DMS 273 treated with DMSO at 0.1 percent for 48 hours (cell line): ENCODE measurements at places on chromosomes 7 and 10.

- no peak for DNase-seq
Measured at GRCh38 chr10:133163889-133164815, 4.1 kb downstream of the KNDC1 start.

DNA sequence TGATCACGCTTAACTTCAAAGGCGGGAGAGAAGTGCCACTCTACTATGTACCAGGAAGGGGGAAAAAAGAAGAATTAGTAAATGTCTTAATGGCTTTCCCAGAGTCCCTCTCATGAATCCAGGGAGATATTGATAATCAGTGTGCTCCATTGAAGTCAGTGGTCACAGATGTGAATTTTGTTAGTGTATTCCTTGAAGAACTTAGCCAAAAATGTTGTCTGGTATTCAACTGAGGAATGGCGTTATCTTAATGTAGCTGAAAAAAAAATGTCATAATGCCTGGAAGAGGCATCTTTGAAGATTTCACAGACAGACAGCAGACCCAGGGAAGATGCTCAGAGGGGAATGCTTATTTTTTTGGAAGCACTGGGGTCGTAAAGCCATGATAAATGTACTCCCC is 250.4 kb downstream of the WDR11 start:
- no peak for DNase-seq

DNA sequence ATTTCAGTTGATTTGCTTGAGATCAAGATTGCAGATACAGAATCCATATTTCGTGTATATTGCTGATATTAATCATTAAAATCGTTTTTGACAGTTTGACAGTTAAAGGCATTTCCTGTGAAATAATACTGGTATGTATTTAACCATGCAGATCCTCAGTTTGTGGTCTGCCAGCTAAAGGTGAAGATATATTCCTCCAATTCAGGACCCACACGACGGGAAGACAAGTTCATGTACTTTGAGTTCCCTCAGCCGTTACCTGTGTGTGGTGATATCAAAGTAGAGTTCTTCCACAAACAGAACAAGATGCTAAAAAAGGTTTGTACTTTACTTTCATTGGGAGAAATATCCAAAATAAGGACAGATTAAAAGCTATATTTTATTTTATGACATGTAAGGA is 94.3 kb downstream of the PTEN start:
- no peak for DNase-seq

DNA sequence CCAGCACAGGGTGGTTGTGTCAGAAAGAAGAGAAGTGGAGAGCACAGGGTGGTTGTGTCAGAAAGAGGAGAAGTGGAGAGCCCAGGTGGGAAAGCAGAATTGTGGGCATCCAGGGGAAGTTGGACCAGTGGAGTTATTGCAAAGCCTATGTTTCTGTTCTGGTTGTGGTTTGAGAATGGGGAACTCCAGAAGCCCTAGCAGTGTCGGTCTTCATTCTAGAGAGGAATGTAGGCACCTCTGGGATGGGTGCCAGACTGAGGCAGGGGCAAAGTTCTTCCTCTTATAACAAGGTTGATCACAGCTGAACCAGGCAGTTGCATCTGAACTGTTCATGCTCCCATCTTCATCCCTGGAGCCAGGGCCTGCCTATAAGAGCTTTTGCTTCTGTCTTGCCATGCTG is 954 bp downstream of the FSCN3 start:
- DNase-seq: no peak

DNA sequence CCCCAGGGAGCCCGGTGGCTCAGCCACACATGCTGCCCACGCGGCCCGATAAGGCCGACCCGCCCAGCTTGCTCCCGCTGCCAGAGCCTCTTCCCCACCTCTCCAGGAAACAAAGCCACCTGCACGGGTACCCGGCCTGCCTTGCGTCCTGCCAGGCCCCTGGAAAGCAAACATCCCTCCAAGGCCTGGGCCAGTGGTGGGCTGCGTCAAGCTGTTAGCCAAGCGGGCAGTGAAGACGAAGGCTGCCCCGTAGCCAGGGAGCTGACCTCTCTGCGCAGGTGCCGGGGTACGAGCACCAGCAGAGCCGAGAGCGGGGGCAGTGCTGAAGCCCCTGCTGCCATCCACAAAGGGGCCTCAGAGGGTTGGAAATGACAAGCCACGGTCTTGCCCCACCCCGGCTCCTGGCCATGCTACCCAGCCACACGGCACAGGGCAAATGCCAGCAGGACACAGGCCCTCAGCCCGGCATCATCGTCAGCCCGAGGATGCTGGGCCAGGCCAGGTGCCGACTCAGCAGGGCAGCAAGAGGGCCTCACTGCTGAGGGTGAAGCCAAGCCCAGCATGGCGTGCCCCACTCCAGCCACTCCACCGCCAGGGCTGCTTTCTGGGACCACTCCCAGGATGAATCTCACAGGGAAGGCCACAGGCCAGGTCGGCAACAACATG is 140.0 kb downstream of the PTPRN2 start:
- no peak for DNase-seq

GRCh38 chr10:125203186-125203800 is 42.9 kb upstream of the CTBP2 start:
- no peak for DNase-seq

DNA sequence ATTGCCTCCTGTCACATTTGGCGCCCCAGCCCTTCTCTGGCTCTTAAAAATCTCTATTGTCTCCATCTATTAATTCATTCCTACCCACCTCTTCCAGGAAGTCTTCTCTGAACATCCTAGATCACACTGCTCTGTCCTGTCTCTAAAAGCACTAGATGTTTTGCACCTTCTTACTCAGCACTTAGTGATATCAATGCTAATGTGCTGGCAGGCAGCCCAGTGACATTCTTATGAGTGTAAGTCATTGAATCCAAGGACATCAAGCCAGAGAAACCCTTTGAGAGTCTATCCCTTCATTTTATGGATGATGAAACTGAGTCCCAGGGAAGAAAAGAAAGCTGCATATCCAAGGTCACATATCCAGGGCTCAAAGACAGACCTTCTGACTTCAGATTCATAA is 48.3 kb upstream of the PAX2 start:
- no peak for DNase-seq

DNA sequence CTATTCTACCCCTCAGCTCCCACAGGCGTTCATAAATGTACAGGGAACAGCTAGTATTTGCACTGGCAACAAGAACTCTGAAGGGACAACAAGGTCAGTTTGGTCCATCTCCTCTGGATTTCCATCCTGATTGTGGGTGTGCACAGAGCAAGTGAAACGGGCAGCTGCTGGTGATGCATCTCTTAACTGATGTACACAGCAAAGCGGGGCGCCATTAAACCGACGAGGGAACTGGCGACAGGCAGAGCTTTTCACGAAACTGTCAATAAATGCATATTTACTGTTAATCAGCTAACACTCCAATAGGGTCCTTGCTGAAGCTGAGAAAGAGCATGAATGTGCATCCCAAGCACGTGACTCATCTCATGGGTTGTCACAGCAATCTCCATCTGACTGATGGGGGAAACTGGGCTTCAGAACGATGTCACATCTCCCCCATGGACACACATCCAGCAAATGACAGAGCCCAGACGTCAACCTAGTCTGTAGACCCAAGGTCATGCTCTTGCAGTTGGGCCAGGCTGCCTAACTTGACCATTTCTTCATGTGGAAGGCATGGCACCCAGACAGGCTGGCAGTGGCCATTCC is 54.2 kb downstream of the FAM53B start:
- no peak for DNase-seq

- DNase-seq: no peak
Measured at GRCh38 chr7:115319541-115319940, 397.6 kb downstream of the MDFIC start.

GRCh38 chr10:70115948-70116682 is 16.5 kb downstream of the AIFM2 start:
- DNase-seq: no peak
